ENCODE measurements at places on chromosomes 6 and 20.

DNA sequence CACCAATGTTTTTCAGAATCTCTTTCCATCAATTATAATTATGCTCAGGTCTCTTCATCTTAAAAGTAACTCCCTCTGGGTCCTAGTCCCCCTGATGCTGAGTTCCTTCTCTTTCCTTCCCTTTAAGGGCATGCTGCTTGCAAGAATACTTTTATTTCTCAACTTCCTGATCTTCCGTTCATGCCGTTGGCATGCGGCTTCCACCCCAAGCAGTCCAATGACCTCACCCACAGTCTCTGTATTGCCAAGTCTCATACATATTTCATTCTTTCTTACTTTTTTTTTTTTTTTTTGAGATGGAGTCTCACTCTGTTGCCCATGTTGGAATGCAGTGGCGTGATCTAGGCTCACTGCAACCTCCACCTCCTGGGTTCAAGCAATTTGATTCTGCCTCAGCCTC is 83.5 kb downstream of the NDUFAF5 start:
- peak; percentile 51 for DNase-seq

DNA sequence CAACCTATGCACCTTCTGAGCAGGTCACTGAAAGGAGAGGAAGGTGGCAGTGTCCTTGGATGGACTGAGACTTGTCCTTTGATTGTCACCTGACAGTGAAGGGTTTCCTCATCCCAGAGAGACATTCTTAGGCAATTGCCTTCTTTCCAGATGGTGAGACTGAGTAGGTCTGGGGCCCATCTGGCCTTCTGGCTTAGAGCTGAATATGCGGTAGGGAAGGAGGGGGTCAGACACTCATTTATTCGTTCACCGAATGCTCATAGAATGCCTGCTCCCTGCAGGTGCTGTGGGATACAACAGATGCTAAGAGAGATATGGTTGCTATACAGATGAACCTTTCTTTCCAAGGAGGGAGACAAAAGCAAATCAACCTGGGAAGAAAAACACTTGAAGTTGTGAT is 76.8 kb downstream of the BMP6 start:
- no peak for DNase-seq

- peak; percentile 46 for DNase-seq
Measured at GRCh38 chr6:15628499-15629131, 34.2 kb downstream of the DTNBP1 start.

GRCh38 chr6:71567562-71567961 is 279.0 kb downstream of the OGFRL1 start:
- no peak for DNase-seq

GRCh38 chr20:38224531-38224930 is 36.0 kb downstream of the KIAA1755 start:
- no peak for DNase-seq

- DNase-seq, result no peak
Measured at GRCh38 chr6:3386374-3386857, 70.4 kb downstream of the SLC22A23 start.

DNA sequence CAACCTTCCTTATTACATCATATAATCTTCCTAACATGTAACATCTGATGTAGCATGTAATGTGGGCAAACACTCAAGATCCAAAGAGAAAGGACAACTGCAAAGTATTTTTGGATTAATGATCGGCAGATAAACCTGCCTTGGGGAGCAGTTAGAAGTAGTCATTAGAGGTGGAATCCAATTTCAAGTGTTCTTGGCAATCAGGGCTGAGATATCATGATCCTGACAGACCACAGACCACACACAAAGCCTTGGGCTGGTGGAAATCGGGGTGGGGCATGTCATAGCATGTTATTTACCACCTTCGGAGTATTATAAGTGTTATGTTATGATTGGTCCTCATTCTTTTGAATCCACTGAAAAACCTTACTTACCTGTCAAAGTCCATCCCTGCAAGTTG is 16.3 kb downstream of the NCOA5 start:
- DNase-seq, result no peak

GRCh38 chr20:47326658-47327268 is 29.7 kb downstream of the ZMYND8 start:
- no peak for DNase-seq

DNA sequence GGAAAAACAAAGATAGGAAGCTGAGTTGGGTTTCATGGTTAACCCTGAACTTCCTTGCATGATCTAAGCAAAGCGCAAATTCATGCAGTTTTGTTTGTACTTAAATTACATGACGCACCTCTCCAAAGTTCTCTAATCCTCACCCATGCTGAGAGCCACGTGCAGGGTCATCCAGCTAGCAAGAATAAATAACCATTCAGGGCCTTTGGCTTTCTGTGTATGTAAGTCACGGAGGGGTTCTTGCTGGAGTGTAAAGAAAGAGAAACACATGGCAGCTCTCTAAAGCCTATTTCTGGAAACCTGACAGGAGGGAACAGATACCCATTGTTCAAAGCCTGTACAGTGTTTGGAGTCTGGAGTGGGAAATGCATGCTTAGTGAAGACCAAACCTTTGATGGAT is 171.7 kb upstream of the CCN2 start:
- DNase-seq, result no peak

DNA sequence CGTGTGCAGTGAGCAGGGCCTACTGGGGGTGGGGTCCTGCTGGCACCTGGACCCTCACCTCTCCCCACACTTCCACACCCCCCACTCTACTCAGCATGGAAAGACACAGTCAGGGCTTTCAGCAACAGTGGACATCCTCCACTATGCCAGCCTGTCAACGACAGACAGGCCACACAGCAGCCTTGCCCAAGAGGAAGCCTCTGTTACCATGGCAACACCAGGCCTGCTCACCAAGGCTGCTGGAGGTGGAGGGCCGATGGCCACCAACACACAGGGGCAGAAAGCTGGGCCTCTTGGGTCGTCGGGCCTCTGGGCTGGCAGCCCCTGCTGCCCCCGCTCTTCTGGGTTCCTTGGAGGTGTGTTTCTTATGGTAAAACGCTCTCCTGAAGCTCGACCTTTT is 13.6 kb downstream of the BNIP5 start:
- no peak for DNase-seq

GRCh38 chr6:107132330-107132954 is 17.1 kb upstream of the BEND3 start:
- DNase-seq, result no peak

DNA sequence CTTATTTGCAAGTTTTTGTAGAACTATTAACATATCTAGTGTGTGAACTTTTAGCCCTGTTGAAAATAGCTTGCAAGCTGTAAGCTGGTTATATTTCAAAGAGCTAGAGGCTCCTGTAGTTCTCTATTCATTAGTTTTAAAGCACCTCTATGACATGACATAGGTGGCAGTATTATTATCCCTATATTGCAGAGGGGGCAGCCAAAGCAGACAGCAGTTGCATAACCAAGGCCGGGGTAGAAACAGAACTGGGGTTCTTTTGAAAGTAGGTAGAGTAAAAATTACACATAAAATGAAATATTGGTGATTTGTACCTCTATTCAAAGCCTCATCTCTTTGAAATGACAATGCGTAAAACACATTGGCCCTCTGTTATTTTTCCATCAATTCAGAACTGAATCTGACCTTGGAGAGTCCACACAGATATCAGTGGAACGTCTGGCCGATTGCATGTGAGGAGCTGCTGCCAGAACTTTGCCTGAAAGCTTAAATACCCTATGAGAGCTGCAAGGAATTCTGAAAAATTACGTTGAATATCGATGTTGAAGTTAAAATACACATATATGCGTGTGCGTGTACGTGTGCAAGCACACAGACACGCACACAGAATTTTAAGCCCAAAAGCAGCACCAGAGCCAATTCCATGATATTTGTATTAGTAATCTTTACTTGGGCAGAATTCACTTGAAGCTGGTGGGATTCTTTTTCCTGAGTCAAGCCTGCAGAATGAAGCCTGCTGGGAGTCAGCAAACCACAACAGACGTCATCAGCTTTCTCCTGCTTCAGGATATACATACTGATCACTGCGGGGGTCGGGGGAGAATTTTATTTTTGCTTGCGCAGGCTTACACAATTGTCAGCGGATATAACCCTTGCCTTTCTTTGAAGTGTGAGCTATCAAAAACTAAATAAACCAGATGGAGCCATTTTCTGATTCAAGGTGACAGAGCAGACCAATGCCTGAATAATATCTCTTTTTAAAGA is 163.2 kb downstream of the PDE7B start:
- peak; percentile 60 for DNase-seq

- no peak for DNase-seq
Measured at GRCh38 chr6:100115407-100116101, 121.5 kb upstream of the MCHR2 start.

DNA sequence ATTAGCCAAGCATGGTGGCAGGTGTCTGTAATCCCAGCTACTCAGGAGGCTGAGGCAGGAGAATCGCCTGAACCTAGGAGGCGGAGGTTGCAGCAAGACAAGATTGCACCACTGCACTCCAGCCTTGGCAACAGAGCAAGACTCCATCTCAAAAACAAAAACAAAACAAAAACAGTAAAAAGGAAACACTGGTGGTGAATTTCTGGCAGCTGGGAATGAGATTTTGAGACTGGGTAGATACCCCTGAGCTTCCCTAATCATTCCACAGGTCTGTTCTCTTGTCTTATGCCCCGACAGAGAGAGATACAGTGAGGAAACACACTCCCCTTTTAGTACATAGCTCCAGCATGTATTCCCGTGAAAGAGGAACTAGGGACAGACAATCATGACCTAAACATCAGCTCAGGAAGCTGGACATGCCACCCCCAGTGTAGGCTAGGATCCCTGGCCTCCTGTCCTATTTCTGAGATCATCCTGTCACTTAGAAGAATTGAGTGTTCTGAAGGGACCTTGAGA is 9.6 kb downstream of the MAN1A1 start:
- DNase-seq, result no peak

DNA sequence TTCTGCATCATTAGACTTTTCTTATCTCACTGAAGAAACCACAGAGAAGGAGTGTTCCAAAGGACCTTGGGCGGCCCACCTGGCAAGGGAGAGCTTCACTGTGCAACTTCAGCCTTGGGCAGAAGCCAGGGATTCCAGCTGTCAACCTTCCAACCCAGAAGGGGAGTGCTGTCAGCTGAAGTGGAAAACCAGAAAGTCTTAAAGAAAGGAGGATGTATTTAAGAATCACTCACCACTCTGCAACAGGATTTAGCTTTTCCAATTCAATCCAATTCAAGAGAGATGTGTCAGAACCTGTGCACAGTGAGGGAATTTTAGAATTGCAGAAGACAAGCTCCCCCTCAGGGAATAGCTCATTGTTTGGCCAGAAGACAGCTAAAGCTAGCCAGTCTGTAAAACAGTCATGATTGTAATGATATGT is 553.7 kb downstream of the CD83 start:
- DNase-seq, result peak; percentile 7

GRCh38 chr6:117555882-117556498 is 46.3 kb downstream of the GOPC start:
- DNase-seq, result no peak

DNA sequence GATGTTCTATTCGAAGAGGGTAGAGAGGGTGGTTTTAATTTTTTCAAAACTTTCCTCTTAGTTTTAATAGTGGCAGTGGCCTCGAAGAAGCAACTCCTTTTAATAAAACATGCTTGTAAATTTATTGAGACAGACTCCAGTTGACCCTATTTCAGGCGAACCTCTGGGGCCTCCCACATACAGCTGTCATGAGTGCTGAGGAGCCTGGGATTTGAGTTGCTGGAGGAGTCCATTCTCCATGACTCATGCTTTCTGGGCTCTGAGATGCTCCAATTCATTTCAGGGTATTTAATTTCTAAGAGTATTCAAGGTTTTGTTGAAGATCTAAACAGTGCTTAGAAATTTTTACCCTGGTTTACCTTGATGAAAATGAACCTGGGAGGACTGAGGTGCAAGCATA is 580.4 kb downstream of the CBLN4 start:
- DNase-seq, result no peak

- peak; percentile 93 for DNase-seq
Measured at GRCh38 chr20:51447097-51447764, 95.3 kb downstream of the NFATC2 start.

- DNase-seq, result no peak
Measured at GRCh38 chr6:27452496-27452897, 20.4 kb downstream of the ZNF184 start.

GRCh38 chr20:54132612-54133433 is 41.0 kb downstream of the CYP24A1 start:
- peak; percentile 82 for DNase-seq

- DNase-seq, result no peak
Measured at GRCh38 chr6:41256383-41256782, 28.2 kb downstream of the TREML4 start.

- no peak for DNase-seq
Measured at GRCh38 chr20:42191140-42191860, 573.1 kb upstream of the CHD6 start.

- no peak for DNase-seq
Measured at GRCh38 chr6:9437836-9438235, 977.0 kb downstream of the TFAP2A start.

DNA sequence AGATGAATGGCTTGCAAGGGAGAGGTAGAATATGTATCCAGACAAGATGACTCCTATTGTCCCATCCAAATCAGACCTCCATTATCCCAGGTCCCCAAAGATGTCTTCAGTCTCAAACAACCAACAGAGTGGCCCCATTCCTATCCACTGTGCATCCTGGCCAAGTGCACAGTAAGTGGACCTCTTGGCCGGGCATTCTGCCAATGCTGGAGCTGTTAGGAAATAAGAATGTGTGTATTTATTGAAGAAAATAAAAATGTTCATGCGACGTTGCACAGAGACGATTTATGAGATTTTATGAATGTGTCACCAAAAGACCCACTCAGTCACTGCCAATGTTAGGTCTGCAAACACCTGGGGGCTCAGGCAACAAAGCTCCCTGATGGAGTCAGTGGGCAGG is 196.0 kb downstream of the MAFB start:
- no peak for DNase-seq

DNA sequence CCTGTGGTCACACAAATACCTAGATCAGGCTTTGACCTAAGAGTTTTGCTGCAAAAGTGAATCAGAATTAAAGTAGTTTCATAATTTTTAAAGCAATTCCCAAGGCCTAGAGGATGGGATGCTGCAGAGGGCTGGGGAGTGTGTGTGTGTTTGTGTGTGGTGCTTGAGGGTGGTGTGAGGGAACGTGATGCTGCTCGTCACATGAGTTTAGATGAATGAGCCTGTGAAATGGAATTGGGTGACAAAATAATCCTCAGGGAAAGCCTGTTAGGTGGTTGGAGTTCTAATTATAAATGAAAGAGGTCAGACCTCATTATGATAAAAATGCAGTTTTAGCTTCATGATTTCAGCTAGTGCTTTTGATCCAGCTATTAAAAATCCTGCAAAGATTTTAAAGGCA is 87.5 kb upstream of the TMEM170B start:
- DNase-seq, result no peak

DNA sequence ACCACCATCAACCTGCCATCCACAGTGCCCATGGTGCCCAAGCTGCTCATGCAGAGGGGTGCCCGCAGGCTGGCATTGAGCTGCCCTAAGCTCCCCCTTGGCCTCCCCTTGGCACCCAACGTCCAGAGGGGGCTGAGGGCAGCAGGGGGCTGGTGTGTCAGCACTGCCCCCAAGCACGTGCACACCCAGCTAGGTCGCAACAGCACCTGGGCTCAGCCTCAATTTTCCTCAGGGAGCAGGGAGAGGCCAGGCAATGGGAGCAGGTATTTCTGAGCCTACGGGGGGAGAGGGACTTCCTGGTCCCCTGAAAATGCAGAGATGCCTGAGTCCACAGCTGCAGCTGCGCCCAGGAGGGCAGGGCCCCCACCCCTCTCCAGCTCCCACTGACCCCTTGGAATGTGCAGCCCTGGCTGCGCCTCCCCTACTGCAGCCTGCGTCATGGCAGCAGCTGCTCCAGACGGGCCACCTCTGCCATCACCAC is 204.2 kb downstream of the ANKRD60 start:
- DNase-seq, result no peak

GRCh38 chr20:49508435-49509199 is 26.1 kb upstream of the KCNB1 start:
- DNase-seq, result peak; percentile 77

Measured in urothelium cell line (cell line).